ENCODE measurements at places on chromosomes 4 and X. TPM values are rescaled to one million over a fixed set of nuclear protein-coding genes. Genes with fewer than 3 reads are reported as not detected.

GRCh38 chr4:165805406-165805805, 67.6 kb upstream of the TLL1 start:
- no peak for DNase-seq

DNA sequence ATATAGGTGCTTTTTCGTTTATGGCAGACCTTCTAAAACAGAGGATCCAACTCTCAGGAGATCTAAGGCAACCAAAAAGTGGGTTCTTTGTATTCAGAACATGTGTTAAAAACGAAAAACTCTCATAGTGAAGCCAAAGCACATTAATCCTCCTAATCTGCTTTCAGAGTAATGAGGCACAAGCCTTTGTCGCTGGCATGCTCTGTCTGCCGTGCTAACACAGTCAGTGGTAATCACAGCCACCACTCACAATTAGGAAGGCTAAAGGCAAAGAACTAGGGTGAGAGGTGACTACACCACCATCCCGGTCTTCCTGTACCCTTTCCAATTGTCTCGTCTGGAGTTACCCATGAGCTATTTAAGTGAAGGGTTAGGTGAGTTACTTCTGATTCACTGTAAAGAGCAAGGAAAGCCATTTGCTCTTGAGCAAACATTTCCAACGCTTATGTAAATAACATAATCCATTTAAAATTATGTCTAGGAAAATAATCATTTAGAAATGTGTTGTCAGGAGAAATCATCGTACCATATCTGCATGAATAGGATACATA, 40.7 kb downstream of the NPY2R start:
- no peak for DNase-seq

DNA sequence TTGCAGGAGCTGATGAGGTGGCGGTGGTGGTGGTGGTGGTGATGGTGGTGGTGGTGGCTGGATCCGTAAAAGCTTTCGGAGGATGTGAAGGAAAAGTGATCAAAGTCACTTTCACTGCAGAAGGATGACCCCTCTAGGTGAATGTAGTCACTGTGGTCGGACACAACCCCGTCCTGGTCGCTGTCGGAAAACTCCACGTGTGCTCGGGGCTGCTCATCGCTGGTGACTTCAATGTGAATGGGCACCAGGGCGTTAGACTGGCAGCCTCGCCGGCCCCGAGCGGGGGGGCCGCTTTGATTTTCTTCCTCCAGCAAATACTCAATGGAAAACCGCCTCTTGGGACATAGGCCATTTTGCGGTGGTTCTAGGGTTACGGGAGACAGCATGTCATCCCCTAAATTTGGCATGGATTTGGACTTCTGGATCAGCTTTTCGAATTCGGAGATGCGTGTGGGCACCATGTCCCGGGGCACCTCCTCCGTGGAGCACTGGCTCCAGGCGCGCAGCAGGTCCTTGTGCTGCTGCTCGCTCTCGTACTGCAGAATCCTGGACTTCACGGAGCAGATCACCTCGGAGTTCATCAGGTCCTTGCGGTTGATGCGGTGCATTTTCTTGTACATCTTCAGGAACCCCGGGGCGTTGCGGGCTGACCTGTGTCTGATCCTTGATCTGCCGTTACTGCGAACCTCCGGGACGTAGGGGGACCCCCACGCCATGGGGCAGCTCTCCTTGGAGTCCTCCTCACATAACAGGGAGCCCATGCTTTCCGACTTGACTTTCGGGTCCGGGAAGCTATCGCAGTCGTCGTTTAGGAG, 88.3 kb upstream of the PDLIM3 start:
- DNase-seq = no peak

Gene ZNF280C
- 5.0 TPM for total RNA-seq

DNA sequence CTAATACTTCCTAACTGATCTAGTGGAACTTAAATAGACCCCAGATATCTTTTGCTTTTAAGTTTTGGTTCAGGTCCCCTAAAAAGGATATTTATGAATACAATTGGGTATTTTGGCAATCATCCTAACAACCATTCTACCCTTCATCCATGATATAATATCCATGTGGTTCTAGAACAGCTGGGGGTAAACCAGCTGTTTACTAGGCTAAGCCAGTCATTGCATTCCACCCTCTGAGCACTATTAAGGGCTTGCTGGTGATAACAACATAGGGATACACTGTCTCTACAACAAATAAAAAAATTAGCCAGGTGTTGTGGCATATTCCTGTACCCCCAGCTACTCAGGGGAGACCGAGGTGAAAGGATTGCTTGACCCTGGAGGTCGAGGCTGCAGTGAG, 54.8 kb upstream of the MAPK10 start:
- no peak for DNase-seq

DNA sequence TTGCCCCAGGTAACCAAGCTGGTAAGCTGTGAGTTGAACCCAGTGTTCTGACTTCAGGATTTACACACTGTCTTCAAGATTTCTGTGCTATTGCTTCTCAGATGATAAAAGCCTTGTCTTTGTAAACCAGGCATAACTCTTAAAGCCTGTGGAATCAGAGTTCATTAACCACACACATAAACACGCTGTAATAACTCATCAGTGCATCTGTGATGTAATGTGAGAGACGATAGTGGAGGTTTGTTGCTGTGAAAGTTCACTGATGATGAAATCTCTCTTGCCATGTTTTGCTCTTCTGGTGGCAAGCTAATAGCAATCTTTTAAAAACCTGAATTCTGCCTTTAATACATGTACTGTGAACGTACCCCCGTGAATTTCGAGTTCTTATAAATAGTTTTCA, 41.5 kb downstream of the CLCN4 start:
- DNase-seq = no peak

Gene MAGIX
- total RNA-seq = 1.4 TPM

- no peak for DNase-seq
Observed at GRCh38 chr4:15851969-15852368, 73.8 kb downstream of the CD38 start.

DNA sequence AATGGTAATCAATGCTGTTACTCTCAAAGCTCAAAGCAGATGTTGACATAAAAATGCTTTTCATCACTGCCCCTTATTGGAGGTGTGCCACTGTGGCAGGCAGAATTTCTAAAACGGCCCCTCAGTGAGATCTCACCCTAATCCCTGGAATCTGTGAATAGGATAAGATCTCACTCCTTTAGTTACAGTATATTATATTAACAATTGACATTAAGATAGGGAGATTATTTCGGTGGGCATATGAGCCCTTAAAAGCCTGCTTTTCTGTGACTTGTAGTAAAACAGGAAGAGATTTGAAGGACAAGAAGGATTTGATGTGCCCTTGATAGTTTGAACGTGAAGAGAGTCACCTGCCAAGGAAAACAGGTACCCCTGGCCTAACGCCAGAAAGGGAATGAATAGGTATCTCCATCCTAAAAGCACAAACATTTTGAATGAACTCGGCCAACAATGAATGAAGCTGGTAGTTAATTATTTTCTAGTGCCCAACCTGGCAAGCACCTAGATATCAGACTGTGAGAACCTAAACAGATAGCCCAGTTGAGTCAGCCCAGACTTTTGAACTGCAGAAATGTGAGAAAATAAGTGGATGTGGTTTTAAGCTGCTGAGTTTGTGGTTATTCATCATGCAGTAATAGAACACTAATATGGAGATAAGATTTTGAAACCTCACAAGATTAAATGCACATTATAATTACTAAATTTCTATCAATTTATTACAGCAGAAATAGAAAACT, 881.6 kb downstream of the PCDH18 start:
- no peak for DNase-seq

DNA sequence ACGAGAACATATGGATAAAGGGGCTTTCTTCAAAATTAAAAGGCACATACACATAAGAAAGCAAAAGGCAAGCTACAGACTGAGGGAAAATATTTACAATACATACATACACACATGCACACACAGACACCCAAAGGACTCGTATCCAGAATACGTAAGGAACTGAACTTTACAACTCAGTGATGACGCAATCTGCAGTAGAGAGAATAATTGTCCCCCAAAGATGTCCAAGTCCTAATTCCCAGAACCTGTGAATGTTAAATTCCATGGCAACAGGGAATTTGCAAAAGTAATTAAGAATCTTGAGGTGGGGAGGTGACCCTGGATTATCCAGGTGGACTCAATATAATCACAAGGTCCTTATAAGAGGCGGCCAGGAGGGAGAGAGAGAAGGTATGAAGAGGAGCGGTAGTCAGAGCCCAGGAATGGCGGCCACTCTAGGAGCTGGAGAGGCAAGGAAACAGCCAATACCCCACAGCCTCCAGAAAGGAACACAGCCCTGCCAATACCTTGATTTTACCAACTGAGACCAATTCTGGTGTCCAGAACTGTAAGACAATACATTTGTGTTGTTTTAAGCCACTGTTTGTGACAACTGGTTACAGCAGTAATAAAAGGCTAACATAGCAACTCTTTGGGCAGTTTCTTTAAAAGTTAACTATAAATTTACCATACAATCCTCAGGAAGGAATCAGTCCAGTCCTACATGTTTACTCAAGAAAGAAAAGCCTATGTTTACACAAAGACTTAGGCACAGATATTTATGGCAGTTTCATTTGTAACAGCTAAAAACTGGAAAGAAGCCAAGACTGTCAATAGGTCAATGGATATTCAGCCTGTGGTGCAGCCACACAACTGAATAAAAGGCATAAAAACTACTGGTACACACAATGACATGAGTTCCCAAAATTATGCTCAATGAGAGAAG, 27.3 kb upstream of the STS start:
- DNase-seq = no peak

Gene KLHL4
- total RNA-seq = 3.2 TPM

Gene SLC10A3
- 9.0 TPM for total RNA-seq

Gene GPC3
- 307 TPM for total RNA-seq

DNA sequence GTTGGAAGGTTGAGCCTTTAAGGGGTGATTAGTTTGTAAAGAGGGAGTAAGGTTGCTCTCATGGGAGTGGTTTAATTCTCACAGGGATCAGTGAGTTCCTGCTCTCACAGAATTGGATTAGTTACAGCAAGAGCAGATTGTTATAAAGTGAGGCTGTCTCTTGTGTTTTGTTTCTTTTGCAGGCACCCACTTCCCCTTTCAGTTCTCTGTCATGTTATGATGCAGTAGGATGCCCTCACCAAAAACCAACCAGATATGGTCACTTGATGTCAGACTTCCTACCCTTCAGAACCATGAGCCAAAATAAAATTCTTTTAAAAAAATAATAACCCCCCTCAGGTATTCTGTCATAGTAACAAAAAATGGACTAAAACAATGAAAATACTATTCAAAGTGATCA, 19.9 kb upstream of the IGSF1 start:
- no peak for DNase-seq

DNA sequence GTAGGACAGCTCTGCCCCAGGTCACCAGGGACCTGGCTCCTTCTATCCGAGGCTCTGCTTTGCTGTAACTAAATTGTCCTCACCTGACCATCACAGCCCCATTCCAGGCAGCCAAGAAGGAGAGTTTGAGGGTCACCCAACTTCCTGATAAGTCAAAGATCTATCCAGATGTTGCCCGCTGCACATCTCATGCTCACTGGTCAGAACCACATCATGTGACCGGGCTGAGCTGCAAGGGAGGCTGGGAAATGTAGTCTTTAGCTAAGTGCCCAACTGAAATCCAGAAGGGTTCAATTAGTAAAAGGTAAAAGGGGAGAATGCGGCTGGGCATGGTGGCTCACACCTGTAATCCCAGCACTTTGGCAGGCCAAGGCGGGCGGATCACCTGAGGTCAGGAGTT, 18.4 kb downstream of the HMX1 start:
- no peak for DNase-seq

GRCh38 chr4:163500586-163500985, 6.1 kb downstream of the TMA16 start:
- DNase-seq = no peak

All from skin of body (tissue), 3 donors.